ENCODE measurements at places on chromosomes 3 and 15.
A peak's percentile ranks its signal among the peaks of the same experiment; 100 is the strongest.

DNA sequence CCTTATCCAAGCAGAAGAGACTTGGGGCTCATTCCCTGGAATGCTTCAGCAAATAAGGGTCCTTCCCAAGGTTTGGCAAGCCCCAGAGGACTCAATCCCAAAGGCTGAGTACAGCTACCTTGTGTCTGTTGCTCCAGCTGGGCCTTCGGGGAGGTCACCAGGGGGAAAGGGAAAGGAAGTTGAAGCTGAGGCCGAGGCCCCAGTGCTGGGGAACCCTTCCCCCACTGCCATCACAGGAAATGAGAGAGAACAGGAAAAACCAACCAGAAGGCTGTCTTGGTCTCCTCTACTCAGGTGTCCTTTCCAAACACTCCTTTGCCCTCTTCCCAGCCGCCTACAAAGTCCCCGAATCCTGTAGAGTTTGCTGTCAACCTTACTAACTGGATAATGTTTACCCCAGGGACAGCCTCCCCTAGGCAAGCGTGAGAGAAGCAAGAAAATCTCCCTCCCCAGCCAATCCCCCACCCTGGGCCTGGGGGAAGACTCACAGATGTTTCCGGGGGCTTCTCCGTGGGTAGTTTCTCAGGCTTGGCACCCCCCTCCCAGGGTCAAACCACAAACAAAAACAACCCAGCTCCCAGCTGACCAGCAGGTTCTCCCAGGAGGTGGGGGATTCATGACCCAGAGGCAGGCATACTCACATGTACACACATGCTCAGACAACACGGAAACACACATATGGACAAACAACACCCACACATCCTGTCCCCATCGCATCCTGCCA, 5.5 kb downstream of the CSRNP1 start:
- no peak for DNase-seq

DNA sequence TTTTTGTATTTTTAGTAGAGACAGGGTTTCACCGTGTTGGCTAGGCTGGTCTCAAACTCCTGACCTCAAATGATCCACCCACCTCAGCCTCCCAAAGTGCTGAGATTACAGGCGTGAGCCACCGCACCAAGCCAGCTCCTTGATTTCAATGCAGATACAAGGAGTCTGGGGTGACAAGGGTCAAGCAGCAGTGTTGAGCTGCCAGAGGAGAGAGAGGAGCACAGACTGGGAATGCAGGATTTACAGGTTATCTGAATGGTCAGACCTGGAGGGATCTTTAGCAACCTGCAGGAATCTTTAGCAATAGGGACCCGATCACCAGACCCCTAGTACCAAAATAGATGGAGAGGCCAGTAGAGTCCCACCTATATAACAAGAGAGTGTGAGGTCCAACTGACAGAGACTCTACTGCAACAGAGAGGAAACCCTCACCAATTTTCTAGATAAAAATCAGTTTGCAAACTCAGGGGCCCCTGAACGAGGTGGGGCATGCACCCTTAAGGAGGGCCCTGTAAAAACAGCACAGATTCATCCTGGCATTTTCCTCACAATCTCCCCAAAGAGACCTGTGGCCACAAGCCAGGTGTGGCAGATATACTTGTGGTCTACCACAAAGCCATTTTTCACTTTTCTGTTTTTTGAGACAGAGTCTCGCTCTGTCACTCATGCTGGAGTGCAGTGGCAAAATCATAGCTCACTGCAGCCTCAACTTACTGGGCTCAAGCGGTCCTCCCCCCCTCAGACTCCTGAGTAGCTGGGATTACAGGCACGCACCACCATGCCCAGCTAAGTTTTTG, 10.7 kb upstream of the SHISA5 start:
- peak; percentile 40 for DNase-seq

DNA sequence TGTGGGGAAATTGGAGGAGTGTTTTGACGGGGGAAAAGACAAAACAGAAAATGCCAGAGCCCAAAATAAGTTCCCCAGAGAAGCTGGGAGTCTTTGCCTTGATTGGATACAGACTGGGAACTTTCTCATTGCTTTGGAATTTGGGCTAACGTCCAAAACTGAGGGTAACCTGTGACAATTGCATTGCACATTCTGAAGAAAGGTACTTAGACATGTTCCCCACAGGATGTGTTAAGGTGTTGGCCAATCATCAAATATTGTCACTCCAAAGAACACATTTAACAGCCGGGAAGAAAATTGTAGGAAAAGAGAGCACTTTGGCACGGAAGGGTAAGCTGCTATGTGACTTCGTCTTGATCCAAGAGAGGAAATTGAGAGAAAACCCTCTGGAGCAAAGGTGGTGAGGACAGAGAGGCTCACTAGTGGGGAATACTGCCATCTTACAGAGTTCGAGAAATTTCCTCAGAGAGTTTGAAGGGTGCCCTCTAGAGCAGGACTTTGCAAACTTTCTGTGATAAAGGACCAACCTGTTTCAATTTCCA, 619.5 kb upstream of the TBL1XR1 start:
- DNase-seq = no peak

DNA sequence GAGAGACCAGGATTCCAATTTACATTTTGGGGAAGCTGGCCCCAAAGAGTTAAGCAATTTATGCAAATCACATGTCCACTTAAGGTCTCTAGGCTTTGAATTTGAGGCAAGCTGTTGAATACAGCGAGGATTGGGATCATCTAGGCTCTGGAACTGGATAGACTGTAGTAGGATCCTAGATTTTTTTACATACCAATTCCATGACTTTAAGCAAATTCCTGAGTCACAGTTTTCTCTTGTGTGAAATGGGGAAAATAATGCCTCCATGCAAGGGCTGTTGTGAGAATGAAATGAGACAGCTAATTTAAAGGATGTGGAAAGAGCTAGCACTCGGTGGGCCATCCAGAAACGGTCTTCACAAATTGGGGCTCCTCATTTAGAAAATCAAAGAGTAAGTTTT, 103.4 kb downstream of the MINAR1 start:
- DNase-seq = no peak

DNA sequence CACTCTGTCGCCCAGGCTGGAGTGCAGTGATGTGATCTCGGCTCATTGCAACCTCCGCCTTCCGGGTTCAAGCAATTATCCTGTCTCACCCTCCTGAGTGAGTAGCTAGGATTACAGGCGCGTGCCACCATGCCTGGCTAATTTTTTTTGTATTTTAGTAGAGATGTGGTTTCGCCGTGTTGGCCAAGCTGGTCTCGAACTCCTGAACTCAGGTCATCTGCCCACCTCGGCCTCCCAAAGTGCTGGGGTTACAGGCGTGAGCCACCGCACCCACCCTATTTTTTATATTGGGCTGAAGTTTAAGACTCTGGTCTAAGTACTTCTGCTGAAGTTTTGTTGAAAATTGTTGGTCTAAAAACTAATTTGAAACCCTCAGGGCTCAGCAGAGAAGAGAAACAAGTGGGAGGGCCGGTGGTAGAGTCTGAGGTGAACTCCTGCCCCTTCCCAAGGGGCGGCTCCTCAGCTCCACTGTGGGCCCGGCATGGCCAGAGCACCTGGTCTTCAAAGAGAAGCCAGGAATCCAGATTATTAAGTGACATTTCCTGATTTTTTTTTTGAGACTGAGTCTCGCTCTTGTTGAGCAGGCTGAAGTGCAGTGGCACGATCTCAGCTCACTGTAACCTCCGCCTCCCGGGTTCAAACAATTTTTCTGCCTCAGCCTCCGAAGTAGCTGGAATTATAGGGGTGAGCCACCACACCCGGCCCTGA, 4.0 kb downstream of the HDAC11 start:
- no peak for DNase-seq

Measured in CD8-positive, alpha-beta T cell (primary cell).